ENCODE measurements at places on chromosomes 6 and 20.
A peak's percentile ranks its signal among the peaks of the same experiment; 100 is the strongest.

DNA sequence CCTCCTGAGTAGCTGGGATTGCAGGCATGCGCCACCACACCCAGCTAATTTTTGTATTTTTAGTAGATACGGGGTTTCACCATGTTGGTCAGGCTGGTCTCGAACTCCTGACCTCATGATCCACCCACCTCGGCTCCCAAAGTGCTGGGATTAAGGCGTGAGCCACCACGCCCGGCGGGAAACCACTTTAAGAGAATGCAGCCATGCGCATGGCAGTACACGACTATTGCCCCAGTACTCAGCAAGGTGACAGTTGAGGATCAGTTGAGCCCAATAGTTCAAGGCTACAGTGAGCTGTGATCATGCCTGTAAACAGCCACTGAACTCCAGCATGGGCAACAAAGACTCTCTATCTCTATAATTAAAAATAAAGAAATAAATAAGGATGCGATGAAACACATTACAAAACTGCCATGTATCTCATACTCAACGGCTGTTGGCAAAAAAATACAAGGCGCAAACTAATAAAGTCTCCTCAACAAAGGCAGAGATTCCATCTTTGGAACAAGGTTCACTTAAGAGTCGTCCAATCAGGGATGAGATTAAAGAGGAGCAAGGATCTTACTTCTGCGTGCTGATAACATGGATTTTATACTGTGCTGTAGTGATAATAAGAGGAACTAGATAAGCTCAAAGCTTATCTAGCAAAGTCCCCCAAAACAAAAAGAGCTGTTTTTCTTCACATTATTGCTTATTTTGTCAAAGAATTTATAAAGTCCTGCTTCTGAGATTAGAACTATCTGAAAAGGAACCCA, 51.1 kb downstream of the STAU1 start:
- no peak for DNase-seq

- no peak for DNase-seq
These were observed 31.0 kb downstream of the IRF4 start for GRCh38 chr6:422433-423054.

GRCh38 chr20:17610566-17611289, 40.9 kb downstream of the DSTN start:
- peak; percentile 23 for DNase-seq

- DNase-seq: no peak
These were observed 222.2 kb downstream of the BTBD9 start for GRCh38 chr6:38417521-38417920.

- DNase-seq: no peak
These were observed 52.4 kb upstream of the MRPS10 start for GRCh38 chr6:42269974-42270510.

DNA sequence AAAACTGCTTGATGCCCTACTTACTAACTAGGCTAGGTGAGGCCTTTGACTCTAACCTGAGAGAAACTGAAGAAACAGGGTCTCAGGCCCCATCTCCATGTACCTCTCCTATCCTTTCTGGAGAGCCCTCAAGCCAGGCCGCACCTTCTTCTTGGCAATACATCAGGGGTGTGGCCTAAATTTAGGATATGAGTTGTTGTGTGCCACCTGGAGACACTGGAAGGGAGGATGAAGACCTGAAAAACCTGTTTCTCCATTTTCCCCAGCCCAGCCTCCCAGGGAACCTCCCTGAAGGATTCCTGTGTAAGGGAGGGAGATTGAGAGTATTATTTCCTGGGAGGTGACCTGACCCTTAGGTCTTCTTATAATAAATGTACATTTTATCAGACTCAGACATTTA, 3.1 kb downstream of the LY6G6D start:
- DNase-seq: peak; percentile 67

DNA sequence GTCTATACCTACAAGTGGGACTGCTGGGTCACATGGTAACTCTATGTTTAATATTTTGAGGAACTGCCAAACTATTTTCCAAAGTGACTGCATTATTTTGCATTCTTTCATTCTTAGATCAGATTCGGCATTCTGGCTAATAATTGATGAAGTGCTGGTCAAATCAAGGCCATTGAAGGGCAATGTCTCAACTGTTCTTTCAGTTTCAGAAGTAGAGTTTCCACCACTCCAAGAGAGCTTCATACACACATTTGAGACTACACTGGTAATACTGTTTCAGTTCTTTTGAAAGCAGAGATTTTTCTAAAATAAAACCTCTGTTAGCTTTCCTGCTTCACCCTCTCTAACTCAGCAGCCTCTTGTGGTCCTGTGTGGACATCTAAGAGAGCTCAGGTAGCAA, 154.5 kb downstream of the CFAP61 start:
- no peak for DNase-seq

DNA sequence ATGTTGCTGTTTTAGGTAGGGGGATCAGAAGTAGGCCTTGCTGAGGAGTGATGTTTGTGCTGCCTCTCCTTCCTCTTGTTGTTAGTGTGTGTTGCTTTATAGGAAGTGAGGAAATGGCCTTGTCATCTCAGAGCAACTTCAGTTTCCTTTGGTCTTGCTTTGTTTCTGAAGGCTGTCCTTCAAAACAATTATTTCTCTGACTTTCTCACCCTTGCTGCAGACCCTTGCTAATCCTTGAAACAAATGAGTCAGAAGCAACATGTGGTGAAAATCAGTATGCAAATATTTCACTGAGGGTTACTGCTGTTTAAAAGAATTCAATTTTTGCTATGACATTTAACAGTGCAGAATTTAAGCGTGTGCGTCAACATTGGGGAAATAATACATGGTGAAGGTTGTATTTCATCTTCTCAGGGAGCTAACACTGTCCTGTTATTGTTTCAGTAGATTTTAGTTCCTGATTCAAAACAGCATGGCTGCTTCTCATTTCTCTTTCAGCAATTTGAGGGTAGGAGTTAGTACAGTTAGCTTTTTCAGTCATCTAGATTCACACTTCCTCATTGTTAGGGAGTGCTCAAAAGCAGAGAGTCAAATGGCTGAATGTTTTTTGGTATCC, 13.8 kb downstream of the RNF144B start:
- DNase-seq: no peak

DNA sequence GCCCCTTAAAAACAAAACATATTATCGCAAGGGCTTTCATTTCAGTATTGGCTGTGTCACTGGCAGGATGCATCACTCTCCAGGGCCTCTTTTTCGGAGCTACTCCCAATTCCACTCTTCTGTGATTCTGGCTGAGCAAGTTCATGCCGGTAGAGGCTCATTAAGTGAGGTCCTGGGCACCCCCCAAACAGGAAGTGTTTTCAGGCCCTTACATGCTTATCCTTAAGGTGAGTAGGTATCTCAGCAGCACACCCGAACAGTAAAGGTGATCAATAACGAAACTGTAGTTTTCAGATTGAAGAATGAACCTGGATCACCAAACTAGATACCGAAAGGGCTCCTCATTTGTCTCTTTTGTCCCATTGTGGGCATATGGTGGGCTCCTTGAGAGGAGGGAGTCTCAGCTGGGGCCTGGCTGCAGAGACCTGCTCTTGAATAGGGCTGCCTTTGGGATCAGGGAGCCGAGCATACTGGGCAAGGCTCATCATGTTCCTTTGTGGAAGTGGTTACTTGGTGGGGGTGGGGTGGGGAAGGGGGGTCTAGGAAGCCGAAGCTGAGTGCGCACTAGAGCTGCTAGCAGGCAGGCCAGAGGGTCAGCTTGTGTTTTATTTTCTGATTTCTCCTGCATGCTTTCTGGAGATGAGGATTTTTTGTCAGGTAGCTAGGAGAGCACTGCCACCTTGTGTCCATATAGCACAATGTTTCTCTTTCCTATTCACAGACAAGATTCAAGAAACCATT, 65.2 kb downstream of the CDS2 start:
- peak; percentile 77 for DNase-seq

DNA sequence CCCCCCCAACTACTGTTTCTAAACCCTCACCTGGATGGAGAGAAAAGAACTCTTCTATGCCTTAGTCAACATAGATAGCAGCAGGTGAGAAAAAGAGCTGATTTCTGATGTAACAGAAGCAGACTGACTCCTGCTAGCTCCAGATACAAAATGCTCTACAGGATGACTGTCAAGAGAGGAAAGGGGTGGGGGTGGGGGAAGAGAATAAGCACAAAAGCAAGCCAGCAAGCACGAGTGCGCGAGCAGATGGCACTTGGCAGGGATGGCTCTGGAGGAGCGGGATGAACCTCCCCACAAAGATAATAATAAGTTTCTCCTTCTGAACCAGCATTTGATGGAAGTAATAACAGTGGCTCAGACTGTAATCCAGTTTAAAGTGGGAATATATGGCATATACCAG, 45.6 kb upstream of the SPDEF start:
- peak; percentile 48 for DNase-seq

DNA sequence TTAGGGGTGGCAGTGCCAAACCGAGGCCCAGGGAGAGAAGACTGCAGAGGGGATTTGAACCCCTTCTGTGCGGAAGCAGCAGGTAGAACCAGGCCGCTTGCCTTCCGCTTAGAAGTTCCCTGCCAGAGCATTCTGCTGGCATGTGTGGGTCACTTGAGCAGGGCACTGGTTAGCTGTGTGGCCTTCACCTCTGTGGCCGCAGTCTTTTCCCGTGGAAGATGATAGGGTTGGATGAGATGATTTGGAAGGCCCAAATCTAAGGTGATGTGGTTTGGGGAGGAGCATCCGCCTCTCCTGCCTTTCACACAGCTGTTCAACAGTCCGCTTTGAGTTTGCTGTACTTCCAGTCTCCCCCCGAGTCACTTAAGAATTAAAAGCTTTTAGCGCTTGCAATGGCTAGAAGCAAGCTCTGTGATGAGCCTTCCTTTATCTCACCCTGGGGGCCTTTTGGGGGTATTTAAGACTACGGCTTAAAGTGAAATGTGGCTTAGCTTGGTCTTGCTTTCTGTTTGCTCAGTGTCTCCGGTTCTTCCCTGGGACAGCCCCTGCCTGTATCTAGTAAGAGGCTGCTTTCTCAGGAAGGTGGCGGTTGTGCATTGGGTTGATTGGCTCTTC, 743 bp downstream of the CMTR1 start:
- DNase-seq: peak; percentile 10

GRCh38 chr20:45853484-45853883, 3.7 kb downstream of the ACOT8 start:
- peak; percentile 87 for DNase-seq

DNA sequence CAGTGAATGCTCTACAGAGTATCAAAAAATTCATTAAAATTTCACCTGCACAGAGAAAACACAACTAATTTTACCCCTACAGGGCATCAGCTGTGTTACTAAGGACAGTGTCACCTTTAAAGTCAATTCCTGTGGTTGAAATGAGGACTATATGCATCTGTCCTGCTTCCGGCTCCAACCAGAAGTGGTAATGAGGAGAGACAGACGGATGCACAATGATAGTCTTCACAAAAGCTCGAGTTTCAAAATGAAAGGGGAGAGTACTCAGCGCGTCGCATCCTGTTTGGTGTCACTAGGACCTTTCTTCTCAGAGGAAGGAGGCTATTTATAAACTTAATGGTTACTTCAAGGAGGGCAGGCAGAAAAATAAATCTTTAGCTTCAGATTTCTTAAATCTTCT, 86.5 kb downstream of the LYRM4 start:
- peak; percentile 33 for DNase-seq

DNA sequence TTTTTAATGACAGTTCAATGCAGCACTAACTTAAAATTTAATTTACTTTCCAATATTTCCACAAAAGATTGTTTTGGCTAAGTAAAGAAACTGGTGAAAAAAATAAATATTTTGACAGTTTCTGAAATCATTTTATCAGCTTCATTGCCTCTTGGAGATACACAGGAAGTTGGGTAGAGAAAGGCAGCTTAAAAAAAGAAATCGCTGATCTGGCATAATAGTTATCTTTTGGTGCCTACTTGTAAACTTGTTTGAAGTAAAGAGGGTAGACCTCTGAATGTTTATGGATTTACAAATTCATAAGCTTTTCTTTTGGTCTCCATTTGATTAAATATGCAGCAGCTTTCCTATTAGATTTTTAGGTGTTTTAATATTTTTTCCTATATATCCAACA, 103.4 kb downstream of the RTN4IP1 start:
- no peak for DNase-seq

- DNase-seq: no peak
These were observed 9.9 kb downstream of the PSMA7 start for GRCh38 chr20:62133051-62133845.

DNA sequence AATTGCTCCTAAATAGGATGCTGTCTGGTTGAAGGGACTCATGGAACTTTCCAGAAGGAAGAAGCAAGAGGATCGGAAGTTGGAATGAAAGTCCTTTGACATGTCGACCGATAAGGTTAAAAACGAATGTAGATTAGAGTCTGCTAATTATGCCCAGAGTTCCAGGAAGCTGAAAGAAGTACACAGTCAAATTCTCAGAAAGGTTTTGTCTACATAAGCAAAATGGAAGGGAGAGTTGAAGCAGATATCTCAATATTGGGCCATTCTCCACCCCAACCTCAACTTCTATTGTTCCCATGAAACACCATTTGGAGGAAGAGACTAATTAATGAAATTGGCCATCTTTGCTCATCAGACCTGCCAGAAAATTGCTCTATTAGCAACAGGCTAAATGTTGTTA, 64.0 kb downstream of the CAP2 start:
- DNase-seq: no peak

DNA sequence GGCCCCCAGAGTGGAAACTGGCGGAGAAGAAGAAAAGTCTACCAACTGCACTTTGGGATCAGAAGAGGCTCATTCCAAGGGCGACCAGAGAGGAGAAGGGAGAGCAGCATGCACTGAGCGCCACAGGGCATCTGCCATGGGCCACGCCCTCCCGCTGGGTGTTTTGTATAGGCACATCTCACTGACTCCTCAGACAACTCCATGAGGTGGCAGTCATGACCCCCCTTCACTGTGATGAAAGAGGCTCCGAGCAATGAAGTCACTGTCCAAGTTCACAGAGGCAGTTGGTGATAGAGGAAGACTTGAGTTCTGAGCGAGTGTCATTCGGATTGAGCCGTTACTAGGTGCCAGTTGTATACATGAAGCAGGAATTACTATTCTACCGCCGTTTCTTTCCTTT, 15.4 kb downstream of the BPIFB1 start:
- peak; percentile 51 for DNase-seq

GRCh38 chr20:37564388-37565133, 36.9 kb upstream of the BLCAP start:
- DNase-seq: peak; percentile 83

- DNase-seq: no peak
These were observed 387.6 kb upstream of the EYS start for GRCh38 chr6:66094615-66095014.

DNA sequence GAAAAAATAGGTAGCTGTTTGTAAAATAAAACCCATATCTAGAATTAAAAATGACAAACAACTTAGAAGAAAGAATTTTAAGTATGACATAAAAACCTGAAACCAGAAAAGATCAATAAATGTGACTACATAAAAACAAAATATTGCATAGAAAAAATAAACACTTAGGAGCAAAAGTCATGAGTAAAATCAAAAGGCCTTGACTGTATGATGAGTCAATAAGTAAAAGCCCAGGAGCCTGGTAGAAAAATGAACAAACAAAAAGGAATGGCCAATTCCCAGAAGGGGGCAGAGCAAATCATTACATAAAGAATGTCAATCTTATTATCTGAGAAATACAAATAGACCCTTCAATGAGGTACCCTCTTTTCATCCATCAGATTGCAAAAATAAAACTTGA, 20.7 kb upstream of the ENPP1 start:
- DNase-seq: no peak

DNA sequence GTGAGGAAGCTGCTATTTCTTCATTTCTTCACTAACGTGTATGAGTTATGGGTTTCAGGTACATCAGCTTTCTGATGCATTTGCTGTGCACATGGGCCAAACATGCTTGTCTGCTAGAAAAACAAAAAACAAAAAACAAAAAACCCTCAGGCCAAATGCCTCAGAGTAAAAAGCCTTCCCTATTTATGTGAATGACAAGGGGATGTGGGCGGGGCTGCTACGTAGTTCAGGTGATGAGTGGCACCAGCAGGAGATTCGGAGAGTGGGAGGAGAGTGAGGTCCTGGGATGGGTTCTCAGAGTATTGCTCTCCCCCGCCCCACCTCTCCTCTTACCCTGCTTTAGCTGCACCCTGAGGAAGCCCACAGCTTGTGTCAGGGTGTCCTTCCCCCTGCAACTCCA, 596.8 kb upstream of the JAG1 start:
- peak; percentile 20 for DNase-seq

Data from GM23338 (cell line).